ENCODE measurements at places on chromosomes 2 and 18.

DNA sequence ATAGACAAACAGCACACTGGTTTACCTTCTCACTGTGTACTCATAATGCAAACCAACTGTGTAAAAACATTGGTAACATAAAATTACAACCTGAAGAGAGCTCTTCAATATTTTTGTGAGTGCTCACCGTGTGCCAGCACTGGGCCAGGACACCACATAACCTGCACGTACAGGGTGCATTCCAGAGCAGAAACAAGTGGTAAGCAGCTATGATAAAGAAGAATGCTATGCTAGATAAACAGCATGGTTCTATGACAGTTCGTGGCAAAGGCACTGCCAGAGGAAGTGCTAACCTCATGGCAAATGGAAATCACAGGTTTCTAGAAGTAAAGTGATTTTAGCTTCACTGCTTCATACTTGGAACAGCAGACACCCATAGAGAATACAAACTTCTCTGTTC lies 343.5 kb downstream of the MTX2 start:
- peak; percentile 36 for DNase-seq

- DNase-seq: no peak
These were observed 42.6 kb upstream of the CD302 start for GRCh38 chr2:159840616-159841015.

DNA sequence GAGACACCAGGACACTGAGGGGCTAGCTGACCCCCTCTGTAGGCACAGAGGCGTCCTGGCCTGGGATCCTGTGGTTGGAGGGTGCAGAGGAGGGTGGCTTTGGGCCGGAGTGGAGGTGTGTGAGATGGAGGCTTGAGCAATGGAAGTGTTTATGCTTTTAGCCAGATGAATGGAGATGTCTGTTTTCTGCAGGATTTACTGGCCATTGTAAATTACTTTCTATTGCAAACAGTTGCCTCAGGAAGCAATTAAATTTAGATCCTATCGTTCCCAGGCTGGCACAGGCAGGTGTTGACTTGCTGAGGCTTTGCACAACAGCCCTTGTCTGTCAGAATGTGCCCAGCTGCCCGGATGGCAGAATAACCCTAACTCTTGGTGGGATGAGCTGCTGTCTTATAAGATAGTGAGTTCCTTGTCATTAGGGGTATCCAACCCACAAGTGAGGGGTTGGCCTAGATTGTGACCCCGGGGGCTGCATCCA lies 1.8 kb upstream of the ARID5A start:
- peak; percentile 42 for DNase-seq

DNA sequence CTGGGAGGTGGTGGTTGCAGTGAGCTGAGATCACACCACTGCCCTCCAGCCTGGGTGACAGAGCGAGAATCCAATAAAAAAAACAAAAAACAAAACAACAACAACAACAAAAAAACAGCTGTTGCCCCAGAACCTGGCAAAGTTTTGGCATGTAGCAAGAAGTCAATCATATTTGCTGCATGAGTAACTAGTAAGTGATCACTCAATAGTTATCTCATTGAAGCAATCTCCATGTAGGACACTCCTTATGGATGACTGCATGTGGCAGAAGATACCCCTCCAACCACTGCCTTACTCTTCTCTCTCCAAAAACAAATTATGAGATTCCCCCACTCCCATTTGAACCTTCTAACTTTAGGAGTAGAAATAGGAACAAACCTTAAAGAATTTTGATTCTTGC lies 113.7 kb downstream of the TTC27 start:
- DNase-seq: peak; percentile 57

GRCh38 chr2:70922235-70923234 lies 13.2 kb upstream of the ATP6V1B1 start:
- DNase-seq: no peak

All from foreskin keratinocyte (primary cell).